Hematopoietic multipotent progenitor cell (in vitro differentiated cells): ENCODE measurements at places on chromosomes 2 and 18.

GRCh38 chr2:47033102-47033880 is 117.7 kb upstream of the MCFD2 start:
- no peak for DNase-seq

- DNase-seq: no peak
These were observed 158.7 kb upstream of the NCKAP5 start for GRCh38 chr2:133726973-133727372.

- DNase-seq: no peak
These were observed 22.2 kb downstream of the DSC2 start for GRCh38 chr18:31079973-31080372.

DNA sequence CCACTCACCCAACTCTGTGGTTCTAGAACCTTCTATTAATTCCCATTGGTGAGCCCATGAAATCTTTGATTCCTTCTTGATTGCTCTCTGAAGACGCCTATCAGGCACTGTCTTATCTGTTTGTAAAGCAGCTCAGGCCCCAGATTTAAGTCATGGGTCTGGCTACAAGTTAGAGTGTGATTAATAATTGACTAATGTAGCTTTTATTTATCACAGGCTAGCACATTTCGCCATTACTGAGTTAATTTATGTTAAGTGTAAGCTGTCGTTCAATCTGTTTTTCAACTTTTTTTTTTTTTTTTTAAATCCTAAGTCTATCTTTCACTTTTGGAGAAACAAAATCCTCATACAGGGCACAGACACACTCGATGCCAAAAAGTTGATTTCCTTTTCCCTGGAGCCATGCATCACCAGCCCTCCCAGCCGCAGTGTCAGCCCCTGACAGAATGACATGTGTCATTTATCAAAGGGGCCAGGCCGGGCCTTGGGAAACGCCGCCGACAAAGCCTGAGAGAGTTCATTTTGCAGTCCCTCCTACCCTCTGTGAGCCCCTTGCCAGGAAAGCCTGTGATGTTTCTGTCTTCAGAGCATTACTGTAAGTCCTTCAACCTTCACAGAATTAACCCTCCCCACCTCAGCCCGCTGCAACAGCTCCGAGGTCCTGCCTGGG is 15.8 kb downstream of the TSHZ1 start:
- no peak for DNase-seq

DNA sequence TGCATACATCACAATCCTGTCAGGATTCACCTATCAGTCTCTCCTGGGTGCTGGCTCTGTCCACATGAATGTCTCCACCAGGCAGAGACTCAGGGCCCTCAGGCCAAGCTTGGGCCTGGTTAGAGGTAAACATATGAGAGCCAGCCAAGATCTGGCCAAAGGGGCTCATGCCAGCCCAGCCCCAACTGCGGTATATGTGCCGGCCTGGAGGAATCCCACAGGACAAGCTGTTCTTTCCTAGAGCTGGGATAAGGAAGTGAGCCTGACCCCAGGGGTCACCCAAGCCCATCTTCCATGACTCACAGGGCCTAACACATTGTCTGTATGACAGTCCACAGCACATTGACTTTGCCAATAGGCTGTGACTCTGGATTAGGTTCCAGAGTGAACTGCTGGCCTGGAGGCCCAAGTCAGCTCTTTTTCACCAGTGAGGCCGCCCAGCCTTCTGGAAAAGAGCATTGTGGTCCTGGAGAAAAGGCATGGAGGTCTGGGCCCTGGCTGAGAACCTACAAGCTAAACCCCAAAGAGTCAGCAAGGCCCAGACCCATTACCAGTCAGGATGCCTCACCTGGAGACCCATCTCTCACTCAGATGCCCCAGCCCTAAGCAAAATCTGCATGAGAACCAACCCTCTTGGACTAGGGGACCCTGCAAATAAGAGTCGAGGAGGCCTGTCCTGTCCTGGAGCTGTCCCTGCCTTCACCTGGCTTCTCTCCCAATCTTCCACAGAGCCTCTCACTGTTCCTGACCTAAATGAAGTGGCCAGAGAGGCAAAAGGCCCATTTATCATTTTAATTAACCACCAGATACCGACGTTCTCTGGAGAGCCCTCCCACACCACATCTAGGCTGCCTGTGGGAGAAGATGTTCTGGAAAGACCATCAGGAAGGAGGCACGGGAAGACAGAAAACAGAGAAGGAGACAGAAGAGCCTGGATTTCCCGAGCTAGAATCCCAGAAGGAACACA is 120.9 kb upstream of the PKDCC start:
- no peak for DNase-seq

GRCh38 chr2:142866426-142866825 is 11.0 kb upstream of the KYNU start:
- no peak for DNase-seq

DNA sequence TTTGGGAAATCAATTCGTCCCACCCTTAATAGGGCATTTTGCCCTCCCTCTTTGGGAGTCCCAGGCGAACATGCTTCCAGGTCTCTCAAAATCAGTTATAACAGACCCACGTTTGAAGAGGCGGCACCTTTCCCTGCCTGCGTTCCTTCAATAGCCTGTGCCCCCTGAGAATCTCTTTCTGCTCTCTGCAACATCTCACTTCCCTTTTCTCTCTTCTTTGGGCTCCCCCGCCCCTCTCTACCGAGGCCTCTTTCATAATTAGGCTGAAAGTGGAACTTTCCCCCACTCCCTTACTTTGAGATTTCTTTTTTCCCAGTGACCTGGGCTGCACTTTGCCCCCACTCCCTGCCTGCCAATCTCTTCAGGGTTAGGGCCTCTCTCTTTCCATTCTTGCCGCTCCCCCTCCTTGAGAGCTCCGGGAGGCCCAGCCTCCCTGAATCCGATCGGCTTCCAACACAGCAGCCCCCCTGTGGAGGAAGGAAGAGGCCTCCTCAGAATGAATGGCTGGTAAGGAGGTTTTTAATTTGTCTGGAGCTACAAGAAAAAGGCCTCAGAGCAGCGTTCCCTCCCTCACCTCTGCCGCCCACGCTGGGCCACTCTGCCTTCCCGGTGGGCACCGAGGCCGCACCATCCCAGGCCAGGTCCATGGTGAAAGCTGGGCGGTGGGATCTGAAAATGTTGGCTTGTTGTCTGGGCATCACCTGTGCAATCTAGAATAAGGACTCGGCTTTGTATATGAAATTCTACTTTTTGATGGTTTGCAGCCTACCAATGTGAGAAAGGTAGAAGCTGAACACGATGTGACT is 162.6 kb upstream of the SIX3 start:
- DNase-seq: peak; percentile 79

GRCh38 chr2:79960519-79960918 is 344.0 kb downstream of the LRRTM1 start:
- DNase-seq: no peak

DNA sequence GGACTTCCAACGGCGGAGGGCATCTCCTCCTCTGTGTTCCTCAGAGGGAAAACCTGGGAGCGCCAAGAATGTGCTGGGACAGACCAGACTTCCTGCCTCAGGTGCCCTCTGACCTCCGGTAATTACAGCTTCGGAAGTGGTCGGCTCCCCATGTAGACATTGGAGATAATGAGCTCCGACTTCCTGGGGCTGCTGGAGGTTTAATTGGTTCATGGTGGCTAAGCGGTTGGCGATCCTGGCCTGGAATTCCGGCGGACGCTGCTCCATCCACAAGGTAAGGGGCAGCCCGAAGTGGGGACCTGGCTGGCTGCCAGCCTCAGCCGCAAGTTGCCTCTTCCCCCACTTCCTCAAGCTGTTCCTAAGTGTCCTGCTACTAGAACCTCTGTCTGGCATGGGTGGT is 83.2 kb upstream of the EPC2 start:
- no peak for DNase-seq

- no peak for DNase-seq
These were observed 5.1 kb upstream of the MARCO start for GRCh38 chr2:118936936-118937335.

DNA sequence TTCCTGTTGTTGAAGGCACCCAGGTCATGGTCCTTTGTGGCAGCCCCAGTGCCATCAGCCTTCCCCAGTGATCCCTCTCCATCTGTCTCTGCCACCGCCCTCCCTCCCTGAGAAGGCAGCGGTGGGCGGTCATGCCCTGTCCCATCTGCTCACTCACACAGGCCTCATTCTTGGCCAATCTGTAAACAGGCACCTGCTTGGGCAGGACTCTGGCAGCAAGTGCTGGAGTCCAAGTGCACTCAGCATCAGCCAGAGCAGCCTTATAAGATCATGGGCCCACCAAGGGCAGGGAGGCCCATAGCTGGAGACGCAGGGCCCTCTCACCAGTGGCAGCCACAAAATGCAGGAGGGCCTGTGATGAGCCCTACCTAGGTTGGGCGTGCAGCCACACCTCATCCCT is 140.9 kb downstream of the TWIST2 start:
- no peak for DNase-seq

- no peak for DNase-seq
These were observed 148.8 kb upstream of the CDH19 start for GRCh38 chr18:66752733-66753132.

GRCh38 chr2:117199511-117199910 is 615.0 kb upstream of the DDX18 start:
- DNase-seq: no peak

DNA sequence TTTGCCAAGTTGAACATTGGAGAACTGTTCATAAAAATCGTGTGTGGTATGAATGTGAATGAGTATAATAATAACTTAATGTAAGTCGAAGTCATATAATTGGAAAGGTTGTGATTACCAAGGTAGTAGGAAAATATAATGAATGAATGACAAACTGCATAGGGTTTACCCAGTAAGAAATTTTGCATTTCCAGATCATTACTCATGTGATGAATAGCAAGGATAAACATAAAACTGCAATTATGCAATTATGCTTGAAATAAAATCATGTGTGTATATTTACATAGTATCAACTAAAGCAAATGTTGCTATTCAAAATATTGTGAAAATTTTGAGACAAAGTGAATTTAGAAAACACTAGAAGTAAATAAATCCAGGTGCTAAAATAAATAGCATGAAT is 1108.7 kb upstream of the TMEFF2 start:
- DNase-seq: no peak

- DNase-seq: no peak
These were observed 8.3 kb downstream of the MOCOS start for GRCh38 chr18:36195427-36196122.
